ENCODE measurements at places on chromosomes 7 and 10.

DNA sequence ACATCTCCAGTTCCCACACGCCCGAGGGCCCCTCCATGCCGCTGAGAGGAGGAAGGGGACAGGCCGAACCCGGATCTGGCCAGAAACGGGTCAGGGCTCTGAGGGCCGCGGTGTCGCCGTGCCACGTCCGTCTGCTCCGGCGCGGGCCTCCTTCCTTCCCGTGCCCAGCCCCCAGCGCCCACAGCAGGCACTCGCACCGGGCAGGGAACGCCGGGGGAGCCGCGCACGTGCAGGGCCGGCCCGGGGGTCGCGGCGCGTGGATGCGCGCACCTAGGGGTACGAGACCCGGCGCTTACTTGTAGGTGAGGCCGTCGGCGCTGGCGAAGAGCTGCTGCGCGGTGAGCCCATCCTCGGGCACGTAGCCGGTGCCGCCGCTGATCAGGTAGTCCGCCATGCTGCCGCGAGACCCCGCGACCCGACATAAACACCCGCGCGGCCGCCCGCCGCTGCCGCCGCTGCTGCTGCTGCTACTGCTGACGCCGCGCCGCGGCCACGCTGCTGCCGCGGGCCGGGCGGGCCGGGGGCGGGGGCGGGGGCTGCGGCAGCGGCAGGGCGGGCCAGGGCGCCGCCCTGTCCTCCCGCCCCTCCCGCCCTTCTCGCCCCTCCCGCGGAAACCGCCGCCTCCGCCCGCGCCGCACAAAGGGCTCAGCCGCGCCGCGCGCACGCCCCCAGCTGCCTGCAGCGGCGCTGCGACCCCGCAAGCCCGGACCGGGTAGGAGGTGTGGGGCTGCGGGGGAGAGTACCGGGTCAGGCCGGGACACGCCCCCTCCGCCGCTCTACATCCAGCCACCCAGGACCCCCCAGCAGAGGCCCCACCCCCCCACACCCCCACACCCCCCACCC, 4.1 kb downstream of the IMPDH1 start:
- peak; percentile 67 for DNase-seq

DNA sequence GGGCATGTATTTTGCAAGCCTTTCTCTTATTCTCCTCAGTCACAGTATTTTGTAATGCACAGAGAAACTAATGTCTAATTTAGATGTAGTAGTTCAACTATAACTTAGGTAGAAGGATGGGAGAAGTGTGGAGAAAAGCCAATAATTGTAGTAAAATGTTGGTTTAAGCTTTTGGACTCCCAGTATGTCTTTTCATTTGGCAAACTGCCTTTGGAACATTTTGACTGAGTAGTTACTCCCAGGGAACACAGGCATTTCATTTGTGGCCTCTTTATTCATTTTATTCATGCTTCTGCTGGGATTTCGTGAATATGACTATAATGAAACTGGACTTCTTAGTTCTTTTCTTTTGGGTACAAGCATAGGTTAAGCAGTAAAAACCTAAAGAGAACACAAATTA, 79.0 kb downstream of the EXOC4 start:
- DNase-seq = no peak

DNA sequence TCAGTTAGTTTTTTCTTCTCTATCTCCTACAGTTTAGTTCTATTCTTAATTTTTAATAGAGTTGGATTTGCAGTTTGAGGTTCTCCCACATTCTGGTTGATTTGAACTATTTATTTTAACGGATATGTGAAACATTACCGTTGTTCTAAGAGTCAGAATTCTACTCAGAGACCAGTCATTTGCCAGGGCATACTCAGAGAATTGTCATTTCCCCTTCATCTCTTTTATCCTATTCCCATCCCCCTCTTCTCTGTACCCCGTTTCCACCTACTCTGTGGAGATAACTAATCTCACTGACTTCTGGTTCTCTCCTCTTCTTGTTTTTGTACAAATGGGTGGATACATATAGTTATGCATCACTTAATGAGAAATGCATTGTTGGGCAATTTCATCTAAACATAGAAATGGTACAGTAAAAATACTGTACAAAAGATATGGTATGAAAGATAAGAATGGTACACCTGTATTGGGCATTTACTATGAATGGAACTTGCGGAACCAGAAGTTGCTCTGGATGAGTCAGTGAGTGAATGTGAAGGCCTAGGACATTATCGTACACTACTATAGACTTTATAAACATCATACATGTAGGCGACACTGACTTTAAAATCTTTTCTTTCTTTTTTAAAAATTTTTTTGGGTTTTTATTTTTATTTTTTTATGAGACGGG, 53.1 kb downstream of the INPP5F start:
- DNase-seq = no peak

DNA sequence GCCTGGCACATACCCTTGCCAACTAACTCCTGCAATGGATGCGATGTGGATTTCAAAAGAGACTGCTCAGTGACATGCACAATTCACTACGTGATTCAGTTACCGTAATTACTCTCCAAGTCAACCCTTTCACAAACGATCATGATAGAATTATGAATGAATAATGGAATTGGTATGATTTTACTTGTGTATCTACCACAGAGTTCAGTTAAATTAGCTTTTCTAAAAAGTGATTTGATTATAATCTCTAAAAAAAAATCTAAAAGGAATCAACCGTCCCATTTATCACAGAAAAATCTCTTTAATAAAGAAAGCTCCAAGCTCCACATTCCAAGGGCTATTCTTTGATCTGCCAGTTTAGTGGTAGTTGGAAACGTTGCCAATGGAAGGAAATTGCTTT, 30.4 kb upstream of the RSU1 start:
- DNase-seq = no peak

DNA sequence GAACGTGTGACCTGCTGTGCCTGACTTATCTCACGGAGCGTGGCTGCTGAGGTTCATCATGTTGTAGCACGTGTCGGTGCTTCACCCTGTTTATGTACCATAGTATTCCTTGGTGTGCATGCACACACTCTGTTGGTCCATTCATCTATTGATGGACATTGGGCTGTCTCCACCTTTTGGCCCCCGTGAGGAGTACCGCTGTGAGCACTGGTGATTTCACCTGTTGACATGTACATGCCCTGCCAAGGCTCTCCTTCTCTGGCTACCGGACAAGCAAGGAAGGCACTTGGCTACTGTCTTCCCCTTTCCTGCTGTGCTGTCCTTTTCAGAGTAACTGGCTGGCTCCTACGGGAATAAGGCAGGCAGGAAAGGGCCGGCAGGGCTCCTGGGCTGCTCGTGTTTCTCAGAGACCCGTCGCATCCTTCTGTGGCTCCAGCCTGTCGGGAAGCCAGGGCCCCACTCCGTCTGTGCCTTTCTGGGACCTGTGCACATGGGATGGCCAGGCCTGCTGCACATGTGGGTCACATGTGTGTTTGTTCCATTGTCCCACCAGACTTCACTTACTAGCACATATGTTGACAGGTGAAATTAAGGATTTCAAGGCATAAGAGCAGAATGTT, 17.8 kb upstream of the TBRG4 start:
- no peak for DNase-seq

DNA sequence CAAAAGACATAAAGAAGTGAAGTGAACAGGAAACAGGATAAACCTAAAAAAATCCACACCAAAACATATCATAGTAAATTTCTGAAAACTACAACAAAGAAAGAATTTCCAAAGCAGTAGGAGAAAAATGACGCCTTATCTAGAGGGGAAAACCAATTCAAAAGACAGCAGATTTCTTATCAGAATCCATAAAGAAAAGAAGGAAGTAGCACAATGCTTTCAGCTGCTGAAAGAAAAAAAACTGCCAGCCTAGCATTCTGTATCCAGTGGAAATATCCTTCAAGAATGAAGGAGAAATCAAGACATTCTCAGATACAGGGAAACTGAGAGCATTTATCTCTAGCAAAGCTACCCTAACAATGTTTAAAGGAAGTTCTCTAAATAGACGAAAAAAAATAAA, 37.8 kb downstream of the PDLIM1 start:
- no peak for DNase-seq

GRCh38 chr10:48199580-48200377, 74.7 kb downstream of the FRMPD2 start:
- DNase-seq = no peak

DNA sequence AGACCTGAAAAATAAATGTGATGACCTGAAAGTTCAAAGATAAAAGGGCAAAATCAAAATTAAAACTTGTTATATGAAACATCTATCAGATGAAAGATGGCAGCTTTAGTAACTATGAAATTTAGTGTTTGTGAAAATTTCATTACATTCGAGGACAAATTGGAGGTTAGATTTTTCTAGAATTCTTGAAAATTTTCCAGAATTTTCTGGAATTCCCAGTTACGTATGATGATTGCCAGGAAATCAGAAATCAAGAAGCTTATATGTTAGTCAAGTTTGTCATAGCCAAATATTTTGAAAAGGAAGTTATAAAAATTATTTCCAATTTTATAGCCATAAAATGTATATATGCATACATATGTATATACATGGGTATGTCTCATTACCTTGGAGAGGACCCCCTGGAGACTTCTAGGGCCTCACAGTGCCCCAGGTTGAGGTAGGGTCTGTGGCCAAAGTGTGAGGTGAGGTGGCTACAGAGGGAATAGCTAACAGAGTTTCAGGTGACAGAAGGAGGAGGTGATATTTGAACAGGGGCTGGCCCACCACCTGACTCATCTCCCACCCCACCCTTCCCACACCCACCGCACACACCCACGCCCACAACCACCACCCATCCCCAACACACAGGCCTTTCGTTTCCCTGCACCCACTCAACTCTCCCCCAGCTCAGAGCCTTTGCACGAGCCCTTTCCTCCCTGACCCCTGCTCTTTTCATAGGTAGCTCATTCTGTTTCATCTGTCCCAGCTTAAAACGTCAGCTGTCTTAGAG, 21.5 kb downstream of the C10orf105 start:
- peak; percentile 67 for DNase-seq

DNA sequence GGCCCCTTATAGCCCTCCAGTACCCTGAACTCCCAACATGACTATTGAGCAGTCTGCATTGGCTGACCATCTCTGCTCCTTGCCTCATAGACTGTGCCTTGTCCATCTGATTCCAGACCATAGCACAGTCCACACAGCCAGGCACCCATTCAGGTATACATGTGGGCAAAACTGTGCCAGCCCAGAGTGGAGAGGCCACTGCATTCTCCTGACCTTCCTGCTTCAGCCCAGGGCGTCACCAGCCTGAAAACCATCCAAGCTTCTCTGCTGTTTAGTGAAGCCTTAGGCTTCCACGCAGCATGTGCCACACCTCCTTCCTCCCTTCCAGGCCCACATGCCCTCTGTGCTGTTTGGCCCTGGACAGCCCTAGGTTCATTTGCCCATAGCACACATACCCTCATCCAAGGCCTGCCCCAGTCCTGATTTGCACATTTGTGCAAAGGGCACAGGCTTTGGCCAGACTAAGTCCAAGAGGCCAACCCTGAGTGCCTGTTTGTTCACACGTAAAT, 10.5 kb downstream of the DDX56 start:
- DNase-seq = no peak

DNA sequence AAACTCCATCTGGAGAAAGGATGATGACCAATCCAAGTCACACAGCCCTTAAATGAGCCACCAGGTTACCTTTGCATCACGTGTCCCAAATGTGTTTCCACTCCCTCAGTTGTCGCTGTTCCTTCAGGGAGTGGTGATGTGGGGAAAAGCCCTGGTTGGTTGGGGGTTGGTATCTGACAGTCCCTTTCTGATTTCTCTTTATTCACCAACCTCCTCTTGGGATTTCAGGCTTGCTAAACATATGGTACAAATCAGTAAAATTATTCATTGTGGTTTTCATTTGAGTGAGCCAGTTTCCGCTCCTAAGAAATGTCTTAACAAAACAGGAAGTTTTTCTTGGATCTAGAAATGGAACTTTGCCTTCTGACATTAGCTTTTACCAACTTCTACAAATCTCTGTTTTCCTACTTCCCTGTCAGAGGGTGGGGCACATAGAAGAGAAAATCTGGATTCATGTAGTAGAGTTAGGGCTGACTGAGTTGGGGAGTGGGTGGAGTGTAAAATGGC, 40.0 kb upstream of the KMT2E start:
- no peak for DNase-seq

GRCh38 chr7:145105561-145105960, 269.7 kb upstream of the TPK1 start:
- DNase-seq = no peak

DNA sequence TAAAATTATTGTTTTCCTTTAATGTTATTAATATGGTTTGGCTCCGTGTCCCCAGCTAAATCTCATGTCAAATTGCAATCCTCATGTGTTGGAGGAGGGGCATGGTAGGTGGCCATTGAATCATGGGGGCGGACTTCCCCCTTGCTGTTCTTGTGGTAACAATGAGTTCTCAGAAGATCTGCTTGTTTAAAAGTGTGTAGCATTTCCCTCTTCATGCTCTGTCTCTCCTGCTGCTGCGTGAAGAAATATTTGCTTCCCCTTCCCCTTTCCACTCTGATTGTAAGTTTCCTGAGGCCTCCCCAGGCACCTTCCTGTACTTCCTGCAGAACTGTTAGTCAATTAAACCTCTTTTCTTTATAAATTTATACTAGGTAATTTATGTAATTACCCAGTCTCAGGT, 27.5 kb downstream of the VIM start:
- DNase-seq = no peak

DNA sequence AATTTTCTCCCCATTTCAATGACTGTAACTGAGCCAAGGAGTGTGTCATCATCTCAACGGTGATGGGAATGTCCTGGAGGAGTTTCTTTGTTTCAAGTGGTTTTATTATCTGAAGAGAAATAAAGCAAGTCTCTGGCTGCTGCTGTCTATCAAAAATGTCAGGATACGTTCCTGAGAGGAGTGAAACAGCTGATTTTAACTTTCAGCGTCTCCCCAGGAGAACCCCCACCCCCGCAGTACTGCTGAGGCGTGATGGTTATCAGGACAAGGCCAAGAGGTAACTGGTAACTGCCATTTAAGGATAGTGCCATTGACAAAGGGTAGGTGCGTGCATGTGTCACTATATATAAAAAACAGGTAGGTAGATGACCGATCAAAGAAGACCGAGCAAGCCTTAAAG, 70.3 kb upstream of the LRGUK start:
- no peak for DNase-seq

DNA sequence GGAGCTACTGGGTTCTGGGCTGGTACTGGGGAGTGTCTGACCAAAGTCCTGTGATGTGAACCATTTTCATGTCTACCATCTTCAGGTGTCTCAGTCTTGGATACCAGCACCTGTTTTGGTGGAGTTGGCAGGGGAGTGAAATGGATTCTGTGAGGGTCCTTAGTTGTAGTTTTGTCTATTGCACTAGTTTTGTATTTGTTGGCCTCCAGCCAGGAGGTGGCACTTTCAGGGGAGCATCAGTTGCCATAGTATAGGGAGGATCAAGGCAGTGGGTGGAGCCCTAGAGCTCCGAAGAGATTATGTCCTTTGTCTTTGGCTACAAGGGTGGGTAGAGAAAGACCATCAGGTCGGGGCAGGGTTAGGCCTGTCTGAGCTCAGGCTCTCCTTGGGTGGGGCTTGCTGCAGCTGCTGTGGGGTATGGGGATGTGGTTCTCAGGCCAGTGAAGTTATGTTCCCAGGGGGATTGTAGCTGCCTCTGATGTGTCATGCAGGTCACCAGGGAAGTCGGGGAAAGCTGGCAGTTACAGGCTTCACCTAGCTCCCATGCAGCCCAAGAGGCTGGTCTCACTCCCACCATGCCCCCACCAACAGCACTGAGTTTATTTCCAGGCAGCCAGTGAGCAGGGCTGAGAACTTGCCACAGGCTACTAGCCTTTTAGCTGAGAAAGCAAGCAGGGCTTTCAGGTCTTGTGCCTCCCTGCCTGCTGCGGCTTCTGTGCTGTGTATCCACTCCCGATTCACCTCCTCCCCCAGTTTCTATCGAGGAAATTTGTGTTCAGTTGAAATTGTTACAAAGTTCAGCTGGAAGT, 153.1 kb downstream of the ZNF365 start:
- peak; percentile 24 for DNase-seq
